ENCODE measurements at places on chromosomes 2 and 18. TPM values are rescaled to one million over a fixed set of nuclear protein-coding genes. Genes with fewer than 3 reads are reported as not detected.
A peak's percentile ranks its signal among the peaks of the same experiment; 100 is the strongest.

TUBA3E gene
- total RNA-seq = not detected

ITGA4 gene
- total RNA-seq = 4.6 TPM

DYNAP gene
- not detected for total RNA-seq

MYL1 gene
- total RNA-seq = not detected

LCT gene
- not detected for total RNA-seq

TMEM178A gene
- 5.0 TPM for total RNA-seq

ICOS gene
- total RNA-seq = not detected

DNA sequence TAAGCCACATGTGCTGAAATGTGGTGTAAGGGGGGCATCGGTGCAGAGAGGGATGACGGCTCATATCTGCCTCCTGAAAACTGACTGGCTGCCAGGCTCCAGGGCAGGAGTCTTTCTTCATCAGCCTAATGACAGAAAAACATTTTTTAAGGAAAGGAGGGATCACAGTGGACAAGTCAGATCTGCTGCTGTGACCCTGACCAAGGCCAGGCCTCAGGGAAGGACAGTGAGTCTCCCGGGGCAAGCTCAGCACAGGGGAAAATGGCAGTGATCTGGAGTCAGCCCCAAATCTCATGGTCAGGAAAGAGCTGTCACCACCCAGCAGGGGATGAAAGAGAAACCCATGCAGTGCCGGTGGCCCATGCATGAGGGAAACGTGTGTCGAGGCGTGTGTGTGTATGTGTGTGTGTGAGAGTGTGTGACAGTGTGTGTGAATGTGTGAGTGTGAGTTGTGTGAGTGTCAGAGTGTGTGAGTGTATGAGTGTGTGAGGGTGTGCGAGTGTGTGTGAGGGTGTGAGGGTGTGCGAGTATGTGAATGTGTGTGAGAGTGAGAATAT is 134.5 kb downstream of the INHBB start:
- no peak overlapping the region for H3K27ac ChIP-seq
- H3K36me3 ChIP-seq = no peaks in the 10 kb centered on the region
- no peaks in the 10 kb centered on the region for H3K27me3 ChIP-seq
- no peak overlapping the region for H3K4me3 ChIP-seq
- H3K4me1 ChIP-seq = no peaks in the 10 kb centered on the region

DNA sequence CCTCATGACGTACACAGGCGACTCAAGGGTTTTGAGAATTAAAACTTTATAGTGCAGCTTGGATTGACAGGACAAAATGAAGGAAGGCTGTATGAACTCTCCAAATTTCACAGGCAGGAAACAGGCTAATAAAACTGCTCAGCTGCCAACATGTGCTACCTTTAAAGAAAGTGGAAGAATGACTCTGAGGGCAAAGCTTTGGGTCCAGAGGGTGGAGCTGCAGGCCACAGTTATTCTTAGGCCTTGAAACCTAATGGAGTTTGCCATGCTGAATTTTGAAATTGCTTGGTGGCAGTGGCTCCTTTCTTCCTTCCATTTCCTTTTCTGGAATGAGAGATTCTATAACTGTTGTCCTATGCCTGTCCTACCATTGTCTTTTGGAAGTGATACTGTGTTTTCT is 34.8 kb downstream of the HAT1 start:
- H3K27ac ChIP-seq = no peak overlapping the region
- peaks cover 26% of the 10 kb centered on the region for H3K36me3 ChIP-seq
- H3K4me3 ChIP-seq = no peak overlapping the region
- peaks cover 30% of the 10 kb centered on the region for H3K4me1 ChIP-seq

- no peak overlapping the region for H3K27ac ChIP-seq
- DNase-seq = no peak
- H3K4me3 ChIP-seq = no peak overlapping the region
- no peaks in the 10 kb centered on the region for H3K36me3 ChIP-seq
Observed at GRCh38 chr2:105822186-105822585, 77.5 kb downstream of the NCK2 start.

GRCh38 chr2:176662753-176663152 is 393.5 kb downstream of the MTX2 start:
- H3K27me3 ChIP-seq = no peaks in the 10 kb centered on the region
- no peak overlapping the region for H3K27ac ChIP-seq
- H3K4me3 ChIP-seq = no peak overlapping the region

DNA sequence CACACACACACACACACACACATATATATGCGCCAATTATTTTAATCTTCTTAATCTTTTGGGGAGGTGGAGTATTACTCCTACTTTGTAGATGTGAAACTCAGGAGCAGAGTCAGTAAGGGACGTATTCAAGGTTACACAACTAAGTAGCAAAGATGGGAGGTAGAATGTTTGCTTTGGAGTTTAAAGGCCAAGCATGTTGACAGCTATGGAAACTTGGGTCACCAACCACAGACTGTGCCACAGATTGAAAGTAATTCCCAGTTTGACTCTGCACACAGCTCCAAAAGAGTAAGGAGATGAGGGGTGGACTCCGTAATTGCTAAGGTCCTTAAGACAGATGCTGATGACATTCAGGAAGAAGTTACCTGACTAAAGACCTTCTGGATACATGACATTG is 124.8 kb upstream of the ITGB6 start:
- H3K27ac ChIP-seq = no peak overlapping the region
- no peak for DNase-seq
- no peak overlapping the region for H3K4me3 ChIP-seq
- no peaks in the 10 kb centered on the region for H3K36me3 ChIP-seq
- no peaks in the 10 kb centered on the region for H3K27me3 ChIP-seq

GRCh38 chr2:119586085-119586484 is 41.8 kb downstream of the CFAP221 start:
- H3K27me3 ChIP-seq = no peaks in the 10 kb centered on the region
- no peaks in the 10 kb centered on the region for H3K36me3 ChIP-seq
- no peaks in the 10 kb centered on the region for H3K4me1 ChIP-seq
- no peak overlapping the region for H3K27ac ChIP-seq
- H3K4me3 ChIP-seq = no peak overlapping the region

DNA sequence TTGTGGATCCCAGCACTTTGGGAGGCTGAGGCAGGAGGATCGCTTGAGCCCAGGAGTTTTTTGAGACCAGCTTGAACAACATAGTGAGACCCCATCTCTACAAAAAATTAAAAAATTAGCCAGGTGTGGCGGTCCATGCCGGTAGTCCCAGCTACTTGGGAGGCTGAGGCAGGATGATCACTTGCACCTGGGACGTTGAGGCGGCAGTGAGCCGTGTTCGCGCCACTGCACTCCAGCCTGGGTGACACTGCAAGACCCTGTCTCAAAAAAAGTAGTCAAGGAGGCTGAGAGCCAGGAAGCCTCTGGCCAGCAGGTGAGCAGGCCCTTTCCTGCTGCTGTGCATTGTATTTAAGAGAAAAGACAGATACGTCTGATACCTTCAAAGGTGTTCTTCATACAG is 11.1 kb upstream of the PROC start:
- no peak for DNase-seq
- H3K27ac ChIP-seq = peak overlapping the region; percentile 92
- H3K4me1 ChIP-seq = peaks cover 47% of the 10 kb centered on the region
- H3K36me3 ChIP-seq = no peaks in the 10 kb centered on the region
- H3K4me3 ChIP-seq = no peak overlapping the region

DNA sequence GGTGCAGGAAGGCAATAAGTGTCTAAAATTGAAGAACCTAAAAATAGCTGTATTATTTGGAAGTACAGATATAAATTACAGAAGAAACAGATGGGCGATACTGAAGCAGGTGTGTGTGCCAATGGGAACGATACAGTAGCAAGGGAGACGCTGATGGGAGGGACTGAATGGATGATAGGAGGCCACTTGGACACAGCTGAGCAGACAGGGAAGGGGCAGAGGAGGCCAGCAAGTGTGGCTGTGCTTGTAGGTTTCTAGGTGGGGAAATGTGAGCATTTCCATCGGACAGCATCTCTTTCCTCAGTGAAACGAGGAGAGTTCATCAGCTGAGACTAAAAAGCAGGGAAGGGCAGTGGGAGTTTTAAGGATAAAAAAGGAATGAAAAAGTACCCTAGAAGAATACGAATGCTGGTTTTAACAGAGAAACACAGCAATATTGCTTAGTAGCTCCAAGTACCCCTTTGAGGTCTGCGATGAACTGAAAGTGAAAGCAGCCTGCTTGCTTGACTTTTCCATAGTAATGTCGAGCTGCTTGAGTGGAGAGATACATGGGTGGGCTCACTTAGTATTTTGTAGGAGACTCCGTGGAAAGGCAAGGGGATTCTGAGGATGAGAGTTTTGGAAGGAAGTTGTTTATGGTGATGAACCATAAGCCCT is 91.7 kb upstream of the EPC2 start:
- H3K27ac ChIP-seq = no peak overlapping the region
- H3K36me3 ChIP-seq = no peaks in the 10 kb centered on the region
- no peak for DNase-seq
- no peaks in the 10 kb centered on the region for H3K27me3 ChIP-seq
- H3K4me1 ChIP-seq = no peaks in the 10 kb centered on the region

DNA sequence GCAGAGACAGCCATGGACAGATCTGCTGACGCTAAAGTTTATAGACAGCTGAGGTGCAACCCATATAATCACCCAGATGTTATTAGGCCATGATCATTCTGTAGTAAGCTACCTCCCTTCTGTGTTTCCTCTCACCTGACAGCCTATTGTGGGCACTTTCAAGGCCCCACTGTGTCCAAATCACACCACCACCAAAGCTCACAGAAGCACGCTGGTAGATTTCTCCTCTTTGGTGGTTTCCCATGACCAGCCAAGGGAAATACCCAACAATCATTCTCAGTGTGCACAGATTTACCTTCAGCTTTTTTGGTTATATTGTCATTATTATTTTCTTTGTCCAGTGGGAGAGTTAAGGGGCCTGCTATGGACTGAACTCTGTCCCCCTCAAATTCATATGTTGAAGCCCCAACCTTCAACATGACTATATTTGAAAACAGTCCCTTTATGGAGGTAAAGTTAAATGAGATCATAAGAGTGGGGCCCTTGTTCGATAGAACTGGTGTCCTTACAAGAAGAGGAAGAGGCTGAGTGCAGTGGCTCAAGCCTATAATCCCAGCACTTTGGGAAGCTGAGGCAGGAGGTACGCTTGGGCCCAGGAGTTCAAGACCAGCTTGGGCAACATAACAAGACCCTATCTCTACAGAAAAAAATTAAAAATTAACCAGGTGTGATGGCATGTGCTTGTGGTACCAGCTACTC is 74.0 kb upstream of the MSH6 start:
- H3K4me1 ChIP-seq = no peaks in the 10 kb centered on the region
- no peak for DNase-seq
- no peak overlapping the region for H3K4me3 ChIP-seq
- H3K27ac ChIP-seq = no peak overlapping the region

- no peaks in the 10 kb centered on the region for H3K27me3 ChIP-seq
- peak overlapping the region; percentile 24 for H3K27ac ChIP-seq
- no peak for DNase-seq
- no peak overlapping the region for H3K4me3 ChIP-seq
- no peaks in the 10 kb centered on the region for H3K36me3 ChIP-seq
Observed at GRCh38 chr2:38380397-38381130, 3.5 kb upstream of the ATL2 start.

GRCh38 chr18:54561706-54562267 is 29.3 kb upstream of the DYNAP start:
- H3K36me3 ChIP-seq = no peaks in the 10 kb centered on the region
- no peaks in the 10 kb centered on the region for H3K4me1 ChIP-seq
- H3K27ac ChIP-seq = no peak overlapping the region
- no peak for DNase-seq

- H3K27ac ChIP-seq = no peak overlapping the region
- no peak overlapping the region for H3K4me3 ChIP-seq
- peaks cover 9% of the 10 kb centered on the region for H3K4me1 ChIP-seq
- DNase-seq = no peak
- no peaks in the 10 kb centered on the region for H3K36me3 ChIP-seq
- H3K27me3 ChIP-seq = no peaks in the 10 kb centered on the region
Observed at GRCh38 chr2:168552450-168552856, 96.4 kb downstream of the CERS6 start.

GRCh38 chr2:63790906-63791305 is 50.8 kb upstream of the UGP2 start:
- no peak overlapping the region for H3K4me3 ChIP-seq
- no peak overlapping the region for H3K27ac ChIP-seq
- no peaks in the 10 kb centered on the region for H3K4me1 ChIP-seq

- H3K36me3 ChIP-seq = no peaks in the 10 kb centered on the region
- H3K4me3 ChIP-seq = no peak overlapping the region
- DNase-seq = no peak
- H3K27ac ChIP-seq = no peak overlapping the region
Observed at GRCh38 chr2:237638176-237638575, 10.8 kb downstream of the LRRFIP1 start.

DNA sequence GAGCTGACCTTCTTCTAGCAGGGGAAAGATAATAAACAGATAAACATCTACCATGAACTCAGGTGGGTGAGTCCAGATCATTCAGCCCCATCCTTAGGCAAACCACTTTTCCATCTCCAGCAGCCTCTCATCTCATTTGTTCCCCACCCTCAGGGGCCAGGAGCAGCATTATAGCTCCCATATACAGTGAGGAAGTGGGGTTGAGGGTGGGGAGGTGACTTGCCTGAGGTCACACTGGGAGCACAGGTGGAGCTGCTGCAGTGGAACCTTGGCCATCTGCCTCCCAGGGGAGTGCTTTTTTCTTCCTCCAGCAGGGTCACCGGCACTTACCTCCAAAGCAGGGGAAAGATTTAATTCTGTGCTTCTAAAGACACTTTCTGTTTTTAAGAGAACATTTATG is 212.5 kb upstream of the SMAD2 start:
- H3K36me3 ChIP-seq = no peaks in the 10 kb centered on the region
- H3K27ac ChIP-seq = no peak overlapping the region
- no peaks in the 10 kb centered on the region for H3K27me3 ChIP-seq
- no peak overlapping the region for H3K4me3 ChIP-seq
- H3K4me1 ChIP-seq = peaks cover 11% of the 10 kb centered on the region

GRCh38 chr2:240921995-240922244 is 15.8 kb downstream of the CROCC2 start:
- H3K36me3 ChIP-seq = no peaks in the 10 kb centered on the region
- peaks cover 22% of the 10 kb centered on the region for H3K4me1 ChIP-seq
- DNase-seq = no peak
- no peak overlapping the region for H3K4me3 ChIP-seq
- no peak overlapping the region for H3K27ac ChIP-seq

- H3K4me3 ChIP-seq = no peak overlapping the region
- H3K27me3 ChIP-seq = no peaks in the 10 kb centered on the region
- DNase-seq = no peak
- H3K4me1 ChIP-seq = peaks cover 18% of the 10 kb centered on the region
Observed at GRCh38 chr2:172336681-172337080, 90.7 kb upstream of the ITGA6 start.

GRCh38 chr2:23828986-23829385 is 97.9 kb downstream of the ATAD2B start:
- H3K27me3 ChIP-seq = no peaks in the 10 kb centered on the region
- H3K4me1 ChIP-seq = peaks cover 7% of the 10 kb centered on the region
- H3K27ac ChIP-seq = no peak overlapping the region
- DNase-seq = no peak

DNA sequence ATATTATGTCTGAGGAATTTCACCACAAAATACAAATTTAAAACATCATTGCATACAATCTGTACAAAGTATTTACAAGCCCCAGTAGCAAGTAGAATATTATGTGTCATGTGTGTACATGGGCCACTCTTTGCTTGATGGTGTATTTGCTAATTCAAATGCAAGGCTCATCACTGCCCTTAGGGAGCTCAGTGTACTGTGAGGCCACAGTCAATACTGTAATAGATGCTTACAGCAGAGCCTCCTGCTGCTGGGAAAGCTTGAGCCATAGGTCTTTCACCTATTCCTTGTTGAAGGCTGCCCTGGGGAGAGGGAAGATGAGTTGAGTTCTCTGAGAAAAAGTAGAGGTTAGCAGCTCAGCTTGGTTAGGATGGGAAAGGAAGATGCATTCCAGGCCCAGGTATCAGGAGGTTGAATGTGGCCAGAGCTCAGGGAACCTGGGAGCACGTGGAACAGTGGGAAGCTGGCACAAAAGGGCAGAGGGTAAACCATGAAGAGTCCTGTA is 189.6 kb downstream of the LRP1B start:
- no peak overlapping the region for H3K27ac ChIP-seq
- DNase-seq = no peak
- H3K4me1 ChIP-seq = no peaks in the 10 kb centered on the region
